KBM-7 (cell line): ENCODE measurements at places on chromosomes 1 and 21.

- no peak for DNase-seq
These were observed 39.9 kb upstream of the TSPEAR start for GRCh38 chr21:44751186-44751798.

DNA sequence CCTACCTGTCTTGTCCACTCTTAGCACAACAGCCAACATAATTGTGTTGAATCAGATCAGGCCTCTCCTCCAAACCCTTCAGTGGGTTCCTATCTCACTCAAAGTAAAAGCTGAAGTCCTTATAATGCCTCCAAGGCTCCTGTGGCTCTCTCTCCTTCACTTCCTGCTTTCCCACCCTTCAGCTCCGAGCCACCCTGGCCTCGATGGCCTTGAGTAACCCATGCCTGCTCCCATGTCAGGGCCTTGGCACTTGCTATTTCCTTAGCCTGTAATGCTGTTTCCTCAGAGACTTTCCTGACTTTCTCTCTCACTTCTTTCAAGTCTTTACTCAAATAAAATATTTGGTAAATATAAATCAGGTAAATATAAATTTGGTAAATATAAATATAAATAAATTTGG lies 8.1 kb upstream of the PLEKHM2 start:
- DNase-seq, result no peak

DNA sequence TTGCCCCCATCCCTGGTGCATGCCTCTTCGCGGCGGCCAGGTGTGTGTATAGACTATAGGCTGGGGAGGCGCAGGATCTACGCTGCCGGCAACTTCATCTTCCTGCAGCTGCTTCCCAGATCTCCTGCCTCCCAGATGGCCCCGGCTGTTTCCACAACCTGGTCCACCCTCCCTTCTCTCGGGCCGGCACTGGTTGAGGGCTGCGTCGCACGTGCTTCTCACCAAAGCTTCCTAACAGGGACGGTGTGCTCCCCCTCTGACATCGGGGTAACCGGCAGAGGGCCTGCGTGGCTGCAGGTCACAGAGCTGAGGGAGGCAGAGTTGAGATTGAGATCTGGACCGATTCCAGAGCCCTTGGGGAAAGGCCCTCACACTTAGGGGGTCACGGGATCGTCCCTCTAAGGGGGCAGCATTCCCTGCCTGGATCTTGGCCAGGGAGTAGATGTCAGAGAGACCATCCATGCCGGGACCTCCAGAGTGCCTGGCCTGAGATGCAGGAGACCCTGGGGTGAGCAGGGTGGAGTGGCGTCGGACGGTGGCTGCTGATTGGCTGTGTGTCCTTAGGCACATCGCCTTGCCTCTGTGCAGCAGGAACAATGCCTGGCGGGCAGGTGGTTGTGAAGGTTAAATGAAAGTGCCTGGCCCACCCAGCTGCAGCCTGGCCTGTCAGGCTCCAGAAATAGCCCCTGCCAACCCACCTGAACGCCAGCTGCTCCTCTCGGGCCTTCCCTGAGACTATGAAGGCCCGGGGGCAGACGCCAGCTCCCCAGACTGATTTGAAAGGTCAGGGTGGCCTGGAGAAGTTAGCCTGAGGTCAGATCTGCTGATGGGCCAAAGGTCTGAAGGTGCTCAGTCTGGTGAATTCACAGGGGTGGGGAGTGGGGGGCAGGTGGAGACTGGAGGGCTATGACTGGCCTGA lies 6.1 kb upstream of the MASP2 start:
- no peak for DNase-seq

- DNase-seq, result no peak
These were observed 753 bp downstream of the KCNJ6 start for GRCh38 chr21:37915497-37915911.

GRCh38 chr1:21311016-21311415 lies 20.8 kb upstream of the ECE1 start:
- no peak for DNase-seq
